Progenitor cell of endocrine pancreas (in vitro differentiated cells): ENCODE measurements at places on chromosomes 13 and 19.

DNA sequence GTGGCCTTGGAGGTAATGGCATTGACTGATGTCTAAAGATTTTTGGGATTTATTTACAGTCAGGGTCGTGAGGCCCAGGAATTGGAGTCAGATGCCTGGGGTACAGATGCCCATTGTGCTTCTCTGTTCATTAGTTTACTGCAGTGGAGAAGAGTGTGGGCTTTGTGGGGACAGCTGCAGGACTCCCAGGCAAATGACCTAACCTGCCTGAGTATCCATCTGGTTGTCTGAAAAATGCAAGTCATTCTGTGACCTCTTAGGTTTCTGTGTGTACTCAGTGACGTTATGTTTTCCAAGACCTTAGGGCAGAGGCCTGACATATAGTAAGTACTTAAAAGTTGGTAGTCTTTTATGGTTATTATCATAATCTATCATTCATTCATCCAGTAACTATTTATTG, 60.5 kb downstream of the SPATA13 start:
- DNase-seq, result no peak

DNA sequence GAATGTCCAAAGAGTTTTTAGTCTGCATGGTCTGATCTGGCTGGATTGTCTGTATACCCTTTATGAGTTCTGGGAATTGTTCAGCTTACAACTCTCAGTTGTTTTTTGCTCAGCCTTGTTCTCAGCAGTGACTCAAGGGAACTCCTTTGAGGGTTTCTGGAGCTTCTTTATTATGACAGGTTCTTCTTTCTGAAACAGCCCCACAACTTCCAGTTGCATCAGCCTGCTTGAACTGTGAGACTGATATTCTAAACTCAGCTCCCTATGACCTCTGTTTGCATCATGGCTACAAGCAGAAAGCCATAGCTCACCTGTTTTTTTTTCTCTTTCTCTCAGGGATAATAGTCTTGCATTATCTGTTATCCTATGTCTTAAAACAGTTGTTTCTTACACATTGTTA, 85.0 kb downstream of the TDRD3 start:
- DNase-seq, result no peak

DNA sequence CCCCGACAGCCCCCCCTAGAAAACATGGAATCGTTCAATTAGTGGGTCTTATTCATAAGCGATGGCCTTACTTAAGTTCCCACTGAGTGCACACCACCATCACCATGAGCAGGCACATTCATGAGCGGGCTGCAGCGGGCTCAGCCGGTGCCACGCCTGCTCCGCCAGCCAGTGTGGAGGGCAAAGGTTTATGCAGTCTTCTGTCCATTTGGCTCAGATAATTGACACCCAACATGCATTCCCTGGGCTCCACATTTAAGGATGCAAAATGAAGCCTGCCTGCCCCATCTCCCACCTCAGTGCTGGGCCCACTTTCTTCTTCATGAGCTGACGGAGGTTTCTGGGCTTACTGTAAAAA, 12.1 kb downstream of the C19orf12 start:
- no peak for DNase-seq

DNA sequence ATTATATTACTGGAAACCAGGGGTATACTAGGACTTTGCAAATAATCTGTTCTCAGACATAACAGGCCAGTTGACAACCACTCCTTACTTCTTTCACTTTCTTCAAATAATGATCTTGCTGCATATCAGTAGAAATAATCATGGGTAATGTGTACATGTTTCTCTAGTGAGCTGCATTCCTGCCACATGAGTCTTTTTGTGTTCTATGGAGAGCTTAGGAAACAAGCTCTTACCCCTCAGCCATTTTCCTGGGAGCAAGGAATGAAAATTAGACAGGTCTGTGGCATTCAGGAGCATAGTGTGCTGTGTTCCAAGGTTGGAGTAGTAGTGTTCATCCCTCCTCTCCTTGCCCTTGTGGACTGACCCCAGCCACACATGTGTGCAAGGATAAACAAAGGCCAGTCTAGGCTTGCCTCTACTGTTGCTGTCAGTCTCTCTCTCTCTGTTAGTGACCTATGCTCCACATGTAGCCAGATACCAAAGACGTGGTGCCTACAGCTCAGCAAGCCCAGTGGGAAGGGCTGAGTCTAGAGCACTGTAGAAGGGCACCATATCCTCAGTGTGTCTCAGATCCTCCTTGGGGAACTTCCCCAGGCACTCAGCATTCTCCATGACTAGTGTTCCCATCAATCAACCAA, 11.5 kb upstream of the OXGR1 start:
- no peak for DNase-seq

- DNase-seq, result no peak
These were observed 12.4 kb downstream of the MTRF1 start for GRCh38 chr13:41250993-41251392.

DNA sequence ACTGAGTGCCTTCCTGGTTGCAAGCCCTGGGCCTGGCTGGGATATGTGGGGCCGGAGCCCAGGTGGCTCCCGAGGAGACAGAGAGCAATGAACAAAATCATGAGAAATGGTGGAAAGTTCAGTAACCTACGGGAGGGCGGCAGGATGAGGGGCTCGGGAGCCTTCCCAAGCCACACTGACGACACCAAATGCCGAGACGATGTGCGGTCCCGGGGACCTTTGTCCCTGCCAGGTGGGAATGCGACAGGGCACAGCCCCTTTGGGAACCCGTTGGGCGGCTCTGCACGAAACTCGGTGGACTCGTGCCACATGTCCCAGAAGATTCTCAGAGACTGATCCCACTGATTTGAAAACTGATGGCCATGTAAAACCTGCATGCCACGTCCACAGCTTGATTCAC, 11.7 kb upstream of the ZNF14 start:
- DNase-seq, result no peak

GRCh38 chr13:33322543-33322809, 36.9 kb upstream of the STARD13 start:
- DNase-seq, result no peak

DNA sequence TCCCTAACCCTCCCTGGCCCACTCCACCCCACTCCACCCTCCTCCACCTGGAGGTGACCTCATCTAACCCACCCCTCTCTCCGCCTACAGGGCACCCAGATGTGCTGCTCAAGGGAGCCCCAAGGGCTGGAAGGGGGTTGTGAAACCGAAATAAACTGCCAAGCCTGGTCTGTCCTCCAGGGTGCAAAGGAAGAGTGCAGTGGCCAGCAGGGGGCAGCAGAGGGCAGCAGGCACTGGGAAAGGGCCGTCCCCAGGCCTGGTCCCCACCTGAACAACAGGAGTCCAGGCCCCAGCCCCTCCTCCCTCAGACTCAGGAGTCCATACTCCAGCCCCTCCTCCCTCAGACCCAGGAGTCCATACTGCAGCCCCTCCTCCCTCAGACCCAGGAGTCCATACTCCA, 8.4 kb upstream of the BCAM start:
- DNase-seq, result peak; percentile 95

- no peak for DNase-seq
These were observed 21.9 kb upstream of the ZNF432 start for GRCh38 chr19:52070496-52070895.

DNA sequence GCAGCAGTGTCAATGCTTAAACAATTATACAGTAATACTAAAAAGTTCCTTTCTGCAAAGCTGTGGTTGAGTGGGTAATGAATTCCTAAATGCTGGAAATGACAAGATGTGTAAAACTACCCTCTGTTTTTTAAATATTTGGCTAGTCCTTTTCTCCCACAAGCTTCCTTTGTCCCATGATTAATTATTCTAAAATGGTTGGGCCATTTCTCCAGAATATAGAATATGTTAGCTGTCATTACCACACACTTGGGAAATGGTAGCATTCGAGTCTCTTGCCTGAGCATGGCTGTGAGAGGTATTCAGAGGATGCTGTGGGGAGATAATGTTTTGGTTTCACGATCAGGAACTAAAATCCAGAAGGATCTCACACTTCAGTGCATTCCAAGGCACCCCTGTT, 1185.8 kb downstream of the UQCRFS1 start:
- DNase-seq, result no peak

DNA sequence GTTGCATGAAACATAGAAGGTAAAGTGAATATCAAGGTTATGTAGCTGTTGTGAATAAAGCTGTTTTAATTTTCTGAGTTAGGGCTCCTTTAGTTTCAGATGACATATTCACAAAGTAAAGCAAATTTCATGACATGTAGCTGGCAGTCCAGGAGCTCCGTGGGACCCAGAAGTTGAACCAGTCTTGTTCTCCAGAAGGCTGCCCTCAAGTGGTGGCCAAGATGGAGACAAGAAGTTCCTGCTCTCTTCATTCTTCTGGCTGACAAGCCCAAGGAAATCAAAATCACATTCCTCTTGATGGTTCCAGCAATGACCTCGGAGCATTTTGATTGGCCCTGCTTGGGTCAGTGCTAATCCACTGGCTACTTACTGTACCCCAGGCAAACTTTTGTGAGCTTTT, 128.7 kb downstream of the LIG4 start:
- no peak for DNase-seq

DNA sequence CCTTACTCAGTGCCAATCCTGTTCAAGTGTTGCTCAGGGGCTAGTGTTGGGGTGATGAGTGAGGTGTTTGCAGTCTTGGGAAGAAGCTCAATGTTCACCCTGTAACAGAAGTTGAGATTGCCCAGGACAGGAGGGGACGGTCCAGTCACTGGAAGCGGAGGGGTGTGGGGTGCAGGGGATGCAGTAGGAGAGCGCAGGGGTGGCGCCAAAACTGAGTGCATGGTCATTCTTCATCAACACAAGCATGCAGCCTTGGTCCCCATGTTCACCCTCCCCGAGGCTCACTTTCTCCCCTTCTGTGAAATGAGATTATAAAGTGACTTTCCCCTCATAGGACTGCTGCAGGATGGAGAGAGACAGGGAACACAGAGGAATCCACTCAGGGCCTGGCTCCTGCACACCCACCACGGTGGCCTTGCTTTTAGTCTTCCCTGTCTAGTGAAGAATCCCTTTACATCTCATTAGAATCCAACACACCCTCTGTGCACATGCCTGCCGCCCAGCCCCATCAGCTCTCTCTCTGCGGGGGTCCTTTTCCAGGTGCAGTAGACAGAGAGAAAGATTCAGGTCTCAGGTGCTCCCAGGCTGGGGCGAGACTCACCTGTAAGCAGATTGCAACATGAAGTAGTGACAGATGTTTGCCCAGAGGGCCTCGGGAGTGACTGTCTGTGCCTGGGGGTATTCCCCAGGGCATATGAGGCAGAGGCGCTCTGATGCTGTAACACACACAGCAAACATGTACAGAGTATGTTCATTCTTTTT, 93.2 kb downstream of the TSHZ3 start:
- no peak for DNase-seq

- peak; percentile 41 for DNase-seq
These were observed 1.5 kb upstream of the HCN2 start for GRCh38 chr19:588093-588740.

- no peak for DNase-seq
These were observed 227.8 kb upstream of the MIR17HG start for GRCh38 chr13:91119643-91120042.

GRCh38 chr13:77714119-77714755, 16.8 kb downstream of the SLAIN1 start:
- DNase-seq, result no peak

- no peak for DNase-seq
These were observed 714 bp downstream of the HSH2D start for GRCh38 chr19:16144216-16144581.

- DNase-seq, result no peak
These were observed 163.5 kb upstream of the TUBA3C start for GRCh38 chr13:19345158-19345557.

GRCh38 chr13:113493315-113493951, 2.9 kb upstream of the DCUN1D2 start:
- no peak for DNase-seq

DNA sequence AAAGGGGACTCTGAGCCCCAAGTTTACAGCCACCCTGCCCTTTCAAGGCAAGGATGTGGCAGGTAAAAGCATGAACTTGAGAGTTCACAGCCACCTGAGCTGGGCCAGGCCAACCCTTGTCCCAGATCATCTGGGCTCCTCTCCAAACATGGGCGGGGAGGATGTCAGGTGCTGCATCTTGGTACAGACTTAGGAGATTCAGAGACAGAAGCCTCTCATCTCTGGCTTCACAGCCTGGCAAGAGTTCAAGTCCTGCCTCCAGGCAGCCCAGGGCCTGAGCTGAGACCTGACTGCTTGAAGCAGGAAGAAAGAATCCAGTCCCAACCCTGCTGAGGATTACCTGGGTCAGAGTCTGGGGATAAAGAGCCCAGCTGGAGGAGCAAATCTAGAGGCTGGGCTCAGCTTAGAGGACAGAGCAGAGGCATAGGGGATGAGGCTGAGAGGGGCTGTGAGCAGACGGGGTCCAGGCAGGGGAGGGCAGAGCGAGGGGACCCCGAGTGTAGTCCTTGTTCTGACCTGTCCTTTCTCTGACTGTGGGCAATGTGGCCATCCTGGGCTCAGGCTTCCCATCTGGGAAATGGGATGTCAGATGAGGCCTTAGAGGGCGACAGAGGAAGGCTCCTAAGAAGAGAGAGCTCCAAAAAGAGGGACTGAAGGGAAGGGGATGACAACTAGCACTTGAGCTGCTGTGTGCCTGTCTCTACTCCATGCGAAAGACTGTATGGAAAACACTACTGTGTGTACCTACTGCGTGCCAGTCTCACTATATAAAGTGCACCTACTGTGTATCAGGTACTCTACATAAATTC, 6.6 kb upstream of the OR10H5 start:
- no peak for DNase-seq

DNA sequence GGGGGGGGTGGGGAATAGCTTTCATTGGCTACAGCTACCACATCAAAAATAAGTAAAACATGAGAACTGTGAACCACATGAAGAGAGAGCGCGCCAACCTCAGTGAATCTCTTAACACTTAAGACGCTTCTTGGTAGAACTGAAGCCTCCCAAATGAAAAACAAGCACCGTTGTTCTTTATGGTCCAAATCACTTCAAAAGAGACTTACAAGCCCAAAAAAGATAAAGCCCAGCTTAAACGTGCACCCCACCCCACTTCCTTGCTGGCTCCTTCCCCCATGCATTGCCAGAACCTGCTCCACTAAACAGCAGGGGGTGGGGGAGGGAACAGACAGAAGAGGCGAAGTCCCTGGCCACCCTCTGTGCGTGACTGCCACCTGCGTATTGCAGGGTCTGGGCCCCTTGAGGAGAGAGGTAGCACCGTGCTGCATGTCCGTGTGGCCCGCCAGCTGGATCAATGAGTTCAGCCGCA, 479.1 kb downstream of the FOXO1 start:
- DNase-seq, result no peak

- peak; percentile 37 for DNase-seq
These were observed 41.8 kb upstream of the PNMA8B start for GRCh38 chr19:46537136-46538097.

GRCh38 chr19:18060472-18060871, 26.3 kb downstream of the IL12RB1 start:
- no peak for DNase-seq
